A172 (cell line): ENCODE measurements at places on chromosomes 4 and X. TPM values are rescaled to one million over a fixed set of nuclear protein-coding genes. Genes with fewer than 3 reads are reported as not detected.

DNA sequence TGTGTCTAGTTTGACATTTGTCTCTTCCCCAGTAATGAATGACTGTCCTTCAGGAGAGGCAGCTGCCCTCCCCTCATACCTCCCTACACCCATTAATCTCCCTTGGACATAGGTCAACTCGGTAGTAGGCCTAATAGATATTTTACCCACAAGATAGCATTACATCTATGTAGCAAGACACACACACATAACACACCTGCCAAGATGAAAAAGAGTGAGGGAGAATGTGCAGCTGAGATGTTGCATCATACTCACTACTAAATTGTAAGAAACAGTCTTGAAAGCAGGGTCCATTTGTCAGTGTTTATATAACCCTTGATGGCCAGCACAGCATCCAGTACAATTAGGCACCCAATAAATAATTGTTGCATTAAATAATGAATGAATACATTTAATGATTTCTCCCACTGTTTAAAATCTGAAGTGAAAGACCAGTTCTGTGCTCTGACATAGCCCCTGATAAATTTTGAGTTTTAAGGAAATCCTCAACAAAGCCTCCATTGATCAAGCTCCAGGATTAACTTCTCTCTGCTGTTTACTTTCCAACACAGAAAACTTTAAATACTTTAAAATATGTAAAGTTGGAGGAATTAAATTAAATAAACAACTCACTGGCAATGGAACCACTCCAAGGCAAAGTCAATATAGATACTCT is 440.8 kb upstream of the RASGEF1B start:
- no peak for DNase-seq

DNA sequence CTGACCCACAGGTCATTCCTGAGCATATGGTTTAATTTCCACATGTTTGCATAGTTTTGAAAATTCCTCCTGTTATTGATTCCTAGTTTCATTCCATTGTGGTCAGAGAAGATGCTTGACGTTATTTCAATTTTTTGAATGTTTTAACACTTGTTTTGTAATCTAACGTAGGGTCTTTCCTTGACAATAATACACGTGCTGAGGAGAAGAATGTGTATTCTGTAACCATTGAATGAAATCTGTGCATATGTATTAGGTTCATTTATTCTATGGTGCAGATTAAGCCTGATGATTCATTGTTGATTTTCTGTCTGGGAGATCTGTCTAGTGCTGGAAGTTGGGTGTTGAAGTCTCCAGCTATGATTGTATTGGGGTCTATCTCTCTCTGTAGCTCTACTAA is 486.4 kb upstream of the RPS6KA3 start:
- no peak for DNase-seq

GRCh38 chr4:172686021-172686420 is 482.6 kb upstream of the GALNT7 start:
- DNase-seq = no peak

- DNase-seq = no peak
These were observed 377.9 kb downstream of the SMARCA1 start for GRCh38 chrX:129145385-129145784.

GRCh38 chr4:154642373-154643009 is 30.0 kb upstream of the FGG start:
- peak; percentile 10 for DNase-seq

DNA sequence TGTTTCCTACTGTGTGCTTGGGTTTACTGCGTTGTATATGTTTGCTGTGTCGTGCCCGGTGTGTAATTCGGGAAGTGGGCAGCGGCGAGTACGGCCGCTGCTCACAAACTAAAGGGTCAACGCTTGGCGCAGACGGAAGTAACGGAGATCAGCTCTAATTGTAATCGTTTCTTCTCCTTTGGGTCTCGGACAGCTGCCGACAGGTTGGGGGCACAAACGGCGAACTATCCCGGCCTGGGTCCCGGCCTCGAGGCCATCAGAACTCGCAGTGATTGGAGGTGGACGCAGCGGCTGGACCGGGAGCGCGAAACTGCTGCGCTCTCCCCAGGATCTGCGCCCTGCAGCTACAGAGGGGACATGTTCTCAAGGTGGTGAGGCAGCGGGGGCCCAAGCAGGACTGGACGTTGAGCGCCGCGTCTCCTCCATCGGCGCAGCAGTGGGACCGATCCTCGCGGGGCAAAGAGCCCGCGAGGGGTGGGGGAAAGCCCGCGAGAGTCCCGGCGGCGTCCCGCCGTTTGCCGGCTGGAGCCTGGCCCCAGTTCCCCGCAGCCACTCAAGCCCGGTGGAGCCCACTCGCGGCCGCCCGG is 516 bp upstream of the ZIC3 start:
- no peak for DNase-seq

- no peak for DNase-seq
These were observed 1724.0 kb downstream of the RPA4 start for GRCh38 chrX:98607739-98608138.

- DNase-seq = no peak
These were observed 383.5 kb downstream of the STPG2 start for GRCh38 chr4:97759785-97760184.

DNA sequence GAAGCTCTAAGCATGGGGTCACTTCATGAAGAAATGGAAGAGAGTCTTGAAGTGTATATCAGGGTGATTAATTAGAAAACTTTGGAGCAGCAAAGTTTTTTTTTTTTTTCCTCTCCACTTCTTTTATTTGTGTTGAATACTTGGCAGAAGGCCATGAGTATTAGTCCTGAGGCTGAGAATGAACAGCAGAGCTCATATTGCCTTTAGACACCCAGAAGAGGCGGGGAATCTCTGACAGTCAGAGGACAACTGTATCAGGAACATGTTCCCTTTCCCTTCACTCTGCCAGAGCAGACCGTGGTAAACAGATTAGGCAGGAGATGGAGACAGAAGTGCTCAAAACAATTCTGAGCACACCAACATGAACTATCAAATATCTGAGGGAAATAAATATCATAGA is 300.9 kb downstream of the FAM47A start:
- DNase-seq = no peak

GRCh38 chrX:50448565-50448964 is 22.1 kb downstream of the DGKK start:
- DNase-seq = peak; percentile 4

GRCh38 chr4:54695337-54695736 is 37.6 kb downstream of the KIT start:
- DNase-seq = no peak

DNA sequence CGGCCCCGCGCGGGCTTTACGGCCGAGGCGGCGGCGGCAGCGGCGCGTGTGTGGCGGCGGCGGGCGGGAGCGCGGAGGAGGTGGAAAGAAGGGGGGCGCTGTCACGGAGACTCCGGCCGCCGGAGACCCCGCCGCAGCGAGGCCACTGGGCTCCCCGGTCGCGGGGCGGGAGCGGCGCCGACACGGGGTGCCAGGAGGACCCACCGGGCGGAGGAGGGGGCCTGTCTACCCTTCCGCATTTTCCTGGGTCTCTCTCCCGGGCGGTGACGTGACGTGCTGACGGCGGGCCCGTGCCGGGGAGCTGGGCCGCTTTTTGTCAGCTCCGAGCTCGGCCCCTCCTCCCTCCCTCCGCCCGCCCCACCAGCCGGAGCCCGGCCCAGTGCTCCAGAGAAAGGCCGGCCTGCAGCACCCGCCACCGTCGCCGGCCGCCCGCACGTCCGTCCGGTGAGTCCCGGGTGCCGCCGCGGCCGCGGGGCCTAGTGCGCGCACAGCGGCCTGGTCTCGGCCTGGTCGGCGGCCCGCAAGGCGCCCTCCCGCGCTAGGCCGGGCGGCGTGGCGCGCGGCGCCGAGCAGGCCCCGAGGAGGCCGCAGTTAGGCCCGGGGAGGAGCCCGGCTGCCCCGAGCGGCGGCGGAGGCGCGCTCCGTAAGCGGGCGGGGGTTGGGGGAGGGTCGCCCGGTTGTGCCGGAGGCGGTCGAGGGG is at the start of gene ZFX:
Gene ZFX (plus strand): TSS at position 379 of the 700 bp plus-strand sequence. CDS start 23,014 bp downstream, outside the sequence.
- no peak for DNase-seq

DNA sequence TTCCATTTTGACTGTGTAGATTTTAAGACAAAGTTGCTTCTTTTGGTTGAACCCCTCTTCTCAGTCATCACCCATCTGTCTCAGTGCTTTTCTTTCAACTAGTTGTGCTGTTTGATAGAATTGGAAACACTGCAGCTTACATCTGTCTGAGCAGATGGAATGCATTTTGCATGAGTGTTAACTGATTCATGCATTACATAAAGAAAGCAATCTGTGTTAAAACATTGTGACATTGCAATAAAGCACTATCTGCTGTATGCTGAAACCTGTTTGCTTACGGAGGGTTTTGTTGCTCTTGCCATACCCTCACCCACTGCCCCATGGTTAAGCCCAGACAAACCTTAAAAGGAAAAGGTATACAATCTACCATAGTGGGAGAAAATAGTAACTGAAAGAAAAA is 47.4 kb downstream of the NRK start:
- DNase-seq = no peak

DNA sequence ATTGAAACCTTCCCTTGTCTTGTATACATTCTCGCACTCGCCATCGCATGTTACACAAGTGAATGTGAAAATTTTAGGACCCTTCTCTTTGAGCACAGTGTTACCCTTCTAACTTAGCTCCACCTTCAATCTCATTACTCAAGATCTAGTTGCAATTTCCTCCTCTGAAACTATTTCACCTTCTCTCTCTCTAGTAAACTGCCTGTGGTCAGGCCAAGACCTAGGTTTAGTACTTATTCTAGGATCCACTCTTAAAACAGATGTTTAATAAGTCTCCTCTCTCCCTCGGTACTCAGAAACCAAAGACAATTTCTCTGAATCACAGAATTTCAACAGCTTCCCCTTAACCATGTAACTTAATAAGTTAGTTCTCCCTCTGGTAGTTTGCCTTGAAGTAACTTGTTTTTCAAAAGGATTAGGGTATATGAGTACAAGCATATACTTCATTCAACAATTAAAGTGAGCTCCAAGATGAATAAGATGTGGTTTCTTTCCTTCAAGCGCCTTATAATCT is 156.0 kb downstream of the SH3KBP1 start:
- no peak for DNase-seq

DNA sequence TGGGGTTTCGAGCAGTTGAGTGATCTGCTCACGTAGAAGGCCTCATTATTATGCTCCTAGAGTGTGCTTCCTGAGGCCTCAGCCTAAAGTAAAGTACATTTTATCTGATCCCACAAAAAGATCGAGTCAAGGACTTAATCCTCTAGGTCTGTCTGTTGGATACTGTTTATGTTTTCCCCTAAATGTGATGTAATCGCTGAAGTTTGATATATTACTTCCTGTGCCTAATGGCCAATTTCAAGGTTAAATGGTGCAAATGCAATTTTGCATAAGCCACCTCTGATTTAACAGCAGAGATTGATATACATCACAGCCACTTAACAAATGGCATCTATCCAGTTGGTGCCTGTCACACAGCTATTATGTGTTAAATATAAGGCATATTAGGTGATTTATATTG is 19.4 kb upstream of the SERTM2 start:
- DNase-seq = no peak

DNA sequence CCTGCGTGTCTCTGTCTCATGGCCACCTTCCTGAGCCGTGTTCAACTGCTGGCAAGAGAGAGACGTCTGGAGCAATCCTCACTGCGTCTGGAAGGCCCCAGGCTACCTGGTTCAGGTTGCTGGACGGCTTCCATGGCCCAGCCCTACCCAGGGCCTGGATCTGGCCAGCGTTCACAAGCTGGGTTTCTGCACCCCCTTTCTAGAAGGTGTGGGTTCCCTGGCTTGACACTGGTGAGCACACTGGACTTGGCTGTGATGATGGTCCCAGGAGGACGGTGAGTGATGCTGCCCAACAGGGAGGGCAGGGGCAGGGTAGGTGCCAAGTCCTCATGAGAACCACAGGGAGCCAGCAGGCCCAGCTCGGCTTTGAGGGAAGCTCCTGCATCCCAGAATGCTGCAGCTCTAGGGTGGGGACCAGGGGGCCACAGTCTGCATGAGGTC is 63.4 kb downstream of the HTRA3 start:
- no peak for DNase-seq

DNA sequence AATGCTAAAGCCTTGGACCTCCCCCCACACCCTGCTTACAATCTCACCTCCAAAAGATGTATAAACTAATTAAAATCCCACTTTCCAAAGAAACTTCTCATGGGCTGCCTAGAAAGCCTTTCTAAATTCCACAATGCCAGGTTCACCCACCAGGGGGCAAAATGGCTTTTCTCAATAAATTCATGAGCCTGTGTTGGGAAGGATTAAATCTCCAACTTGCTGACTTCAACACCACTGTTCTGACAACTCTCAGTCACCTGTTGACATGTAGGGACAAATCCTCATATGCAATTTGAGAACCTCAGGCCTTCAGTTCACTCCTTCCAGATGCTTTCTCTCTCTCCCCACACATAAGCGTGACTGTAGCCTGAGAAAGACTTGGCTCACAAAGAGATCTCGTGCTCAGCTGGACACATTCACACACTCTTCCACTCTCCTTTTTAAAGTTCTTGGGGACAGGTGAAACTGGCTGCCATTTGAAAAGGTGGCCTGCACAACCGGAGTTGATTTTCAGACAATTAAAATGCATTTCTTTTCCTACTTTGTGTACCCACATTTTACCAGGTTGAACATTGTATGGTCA is 88.6 kb upstream of the PRPS2 start:
- DNase-seq = peak; percentile 12

GRCh38 chr4:7104366-7105031 is 36.6 kb upstream of the GRPEL1 start:
- DNase-seq = no peak

DNA sequence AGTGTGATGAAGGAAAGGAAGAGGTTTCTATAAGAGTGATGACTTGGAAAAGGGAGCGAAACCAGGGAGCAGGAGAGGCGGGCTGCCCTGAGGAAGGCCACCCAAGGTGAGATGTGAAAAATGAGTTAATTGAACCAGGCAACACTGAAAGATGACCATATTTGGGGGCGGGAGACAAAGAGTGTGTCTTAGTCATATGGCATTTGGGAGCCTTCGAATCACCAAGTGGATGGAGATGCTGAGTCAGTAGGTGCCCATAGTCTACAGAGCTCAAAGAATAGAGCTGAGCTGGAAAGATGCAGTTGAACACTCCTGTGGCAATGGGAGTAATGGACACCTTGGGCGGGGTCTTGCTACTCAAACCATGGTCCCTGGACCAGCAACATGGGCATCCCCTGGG is 8.3 kb upstream of the TLR8 start:
- peak; percentile 5 for DNase-seq

DNA sequence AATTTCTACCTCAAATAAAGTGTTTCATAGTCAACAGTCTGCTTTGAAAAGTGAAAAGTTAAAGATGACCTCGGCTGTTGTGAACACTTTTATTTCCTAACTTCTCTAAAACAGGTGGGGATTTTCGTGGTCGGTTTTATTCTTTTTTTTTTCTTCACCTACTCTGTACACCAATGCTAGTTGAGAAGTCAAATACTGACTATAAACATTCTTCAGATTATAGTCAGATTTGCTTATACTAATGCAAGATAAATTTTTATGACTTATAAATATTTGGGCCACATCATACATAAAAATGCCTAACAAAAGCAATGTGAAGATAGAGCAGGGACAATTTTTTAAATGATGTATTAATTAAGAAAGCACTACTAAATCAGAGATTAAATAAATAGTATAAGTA is 98.1 kb upstream of the GPR34 start:
- DNase-seq = no peak

GRCh38 chr4:8435656-8436121 is 4.8 kb downstream of the ACOX3 start:
- DNase-seq = no peak

Gene USP27X
- 1.6 and 2.7 TPM in 2 replicates for total RNA-seq

Gene MAGEE2
- total RNA-seq = not detected in 2 replicates

Gene ARMCX4
- not detected in 2 replicates for total RNA-seq

Gene WWC2
- total RNA-seq = 22.4 and 27.7 TPM in 2 replicates

Gene PLXNB3
- total RNA-seq = 13.8 and 14.3 TPM in 2 replicates

Gene NXF2B
- total RNA-seq = 0.29 and 1.2 TPM in 2 replicates

Gene CCNB3
- 0.19 TPM in 1 of 2 replicates, not detected in the other for total RNA-seq

Gene MAN2B2
- 11.0 and 12.1 TPM in 2 replicates for total RNA-seq

Gene PAGE2
- total RNA-seq = not detected in 2 replicates

Gene GYG2
- total RNA-seq = 7.2 and 11.7 TPM in 2 replicates

Gene C4orf50
- total RNA-seq = under 0.01 and 0.12 TPM in 2 replicates

Gene TLR6
- total RNA-seq = 8.1 and 11.0 TPM in 2 replicates

Gene JCHAIN
- total RNA-seq = not detected in 2 replicates
